ENCODE measurements at places on chromosomes 12 and 14. TPM values are rescaled to one million over a fixed set of nuclear protein-coding genes. Genes with fewer than 3 reads are reported as not detected.

Gene TMPRSS12
- not detected for polyA plus RNA-seq

Gene DEPDC4
- polyA plus RNA-seq, result 1.1 TPM

Gene LRRK2
- 0.72 TPM for polyA plus RNA-seq

Gene OTUB2
- 0.50 TPM for polyA plus RNA-seq

Gene OAS1
- polyA plus RNA-seq, result 5.8 TPM

Gene KRT80
- polyA plus RNA-seq, result 0.72 TPM

Gene NKX2-1
- not detected for polyA plus RNA-seq

Gene RNF212B
- polyA plus RNA-seq, result not detected

Gene ACSM4
- polyA plus RNA-seq, result not detected

Gene TMEM253
- polyA plus RNA-seq, result 0.57 TPM

Gene ANG
- polyA plus RNA-seq, result 4.3 TPM

Gene NPAS3
- polyA plus RNA-seq, result 0.15 TPM

Gene A2M
- 133 TPM for polyA plus RNA-seq

Gene IL31
- polyA plus RNA-seq, result not detected

Gene HPD
- polyA plus RNA-seq, result 1.1 TPM

Gene SEL1L
- 53.2 TPM for polyA plus RNA-seq

Gene STYK1
- polyA plus RNA-seq, result not detected

Gene SERPINA9
- polyA plus RNA-seq, result not detected

Gene ZC3H14
- polyA plus RNA-seq, result 38.3 TPM

Gene LRTM2
- not detected for polyA plus RNA-seq

Gene KCNC2
- polyA plus RNA-seq, result not detected

Gene ERC1
- polyA plus RNA-seq, result 20.9 TPM

Gene FAM186B
- 0.17 TPM for polyA plus RNA-seq

Gene TROAP
- polyA plus RNA-seq, result 0.11 TPM

Gene SIRT4
- 7.4 TPM for polyA plus RNA-seq

Gene PHETA1
- 35.1 TPM for polyA plus RNA-seq

Gene GARIN6
- polyA plus RNA-seq, result not detected

Gene SOAT2
- not detected for polyA plus RNA-seq
